Neural progenitor cell (in vitro differentiated cells): ENCODE measurements at places on chromosomes 3 and 15. TPM values are rescaled to one million over a fixed set of nuclear protein-coding genes. Genes with fewer than 3 reads are reported as not detected.

Gene GOLGA6B
- not detected in 2 replicates for total RNA-seq

Gene HTR3D
- total RNA-seq = not detected in 2 replicates

Gene TMIE
- not detected in 2 replicates for total RNA-seq

Gene EPB42
- total RNA-seq = not detected in 2 replicates

Gene SLC28A2
- total RNA-seq = not detected in 2 replicates

Gene PLCL2
- 23.7 and 26.4 TPM in 2 replicates for total RNA-seq

Gene UQCC5
- total RNA-seq = 2.0 and 2.4 TPM in 2 replicates

Gene MASP1
- 0.96 and 3.3 TPM in 2 replicates for total RNA-seq

Gene MB21D2
- total RNA-seq = 11.3 and 15.1 TPM in 2 replicates

Gene FBXL22
- 0.43 and 0.71 TPM in 2 replicates for total RNA-seq

Gene TEX55
- total RNA-seq = not detected in 2 replicates

Gene TMEM108
- 4.8 and 10.7 TPM in 2 replicates for total RNA-seq

Gene NPAP1
- 0.06 TPM in 1 of 2 replicates, not detected in the other for total RNA-seq

Gene ARHGEF26
- total RNA-seq = 13.4 and 14.0 TPM in 2 replicates

DNA sequence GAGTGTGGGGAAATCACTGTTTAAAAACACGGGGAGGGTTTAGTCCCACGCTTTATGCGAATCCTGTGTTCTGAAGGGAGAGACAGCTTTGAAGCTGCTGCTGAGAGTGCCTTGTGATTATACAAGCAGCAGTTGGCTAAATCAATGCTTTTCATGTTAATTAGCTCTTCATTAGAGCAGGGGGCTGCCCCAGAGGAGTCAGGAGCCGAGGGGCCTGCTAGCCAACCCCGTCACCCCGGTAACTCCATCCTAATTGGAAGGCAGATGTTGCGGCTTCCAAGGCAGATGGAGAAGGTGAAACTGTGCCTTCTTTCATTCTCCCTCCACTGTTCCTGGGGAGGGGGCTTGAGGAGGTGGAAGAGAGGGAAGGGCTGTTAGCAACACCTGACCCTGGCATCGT is 92.4 kb upstream of the ANKRD34C start:
- H3K27me3 ChIP-seq = no peaks in the 10 kb centered on the region
- DNase-seq = no peak

- no peaks in the 10 kb centered on the region for H3K27me3 ChIP-seq
- no peaks in the 10 kb centered on the region for H3K36me3 ChIP-seq
- no peak overlapping the region for H3K27ac ChIP-seq
- no peak for DNase-seq
- no peaks in the 10 kb centered on the region for H3K4me1 ChIP-seq
Measured at GRCh38 chr3:124792341-124793040, 62.2 kb downstream of the UMPS start.

DNA sequence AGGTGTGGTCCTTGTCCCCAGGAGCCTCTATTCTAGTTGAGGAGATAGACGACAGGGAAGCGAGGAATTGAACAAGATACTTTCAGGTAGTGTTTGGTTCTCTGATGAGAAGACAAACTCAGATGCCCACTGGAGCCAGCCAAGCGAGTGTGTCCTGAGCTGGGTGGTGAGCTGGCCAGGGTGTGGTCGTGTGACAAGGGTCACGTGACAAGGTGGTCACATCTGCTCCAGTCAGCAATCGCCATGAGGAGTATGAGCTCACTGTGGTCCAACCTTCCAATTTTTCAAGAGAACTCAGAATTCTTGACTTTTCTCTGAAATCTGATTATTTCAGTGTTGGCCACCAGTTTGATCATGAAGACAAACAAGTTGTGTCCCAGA is 39.5 kb downstream of the SLC6A6 start:
- H3K4me1 ChIP-seq = peaks cover 16% of the 10 kb centered on the region
- H3K27ac ChIP-seq = no peak overlapping the region
- DNase-seq = no peak
- no peak overlapping the region for H3K4me3 ChIP-seq

DNA sequence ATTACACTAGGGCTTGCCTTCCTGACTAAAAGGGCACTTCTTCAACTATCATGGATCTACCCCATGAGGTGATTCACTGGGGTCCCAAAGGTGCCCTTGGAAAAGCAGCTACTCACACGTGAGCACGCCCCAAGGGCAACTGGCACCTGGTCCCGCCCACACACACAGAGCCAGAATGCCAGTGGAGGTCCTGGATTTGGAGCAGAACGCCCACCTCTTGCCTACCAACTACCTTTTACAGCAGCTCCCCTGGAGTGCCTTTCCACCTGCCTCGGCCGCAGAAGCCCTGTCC is 1.8 kb upstream of the CTDSPL start:
- H3K4me3 ChIP-seq = no peak overlapping the region
- H3K27me3 ChIP-seq = peaks cover 11% of the 10 kb centered on the region
- H3K27ac ChIP-seq = no peak overlapping the region
- H3K4me1 ChIP-seq = peaks cover 13% of the 10 kb centered on the region

GRCh38 chr3:133461291-133461690 is 61.4 kb downstream of the BFSP2 start:
- H3K27me3 ChIP-seq = peaks cover 5% of the 10 kb centered on the region
- H3K4me1 ChIP-seq = peaks cover 58% of the 10 kb centered on the region
- no peak for DNase-seq
- H3K36me3 ChIP-seq = no peaks in the 10 kb centered on the region
- no peak overlapping the region for H3K4me3 ChIP-seq
- no peak overlapping the region for H3K27ac ChIP-seq

GRCh38 chr3:12973827-12974226 is 99.4 kb downstream of the IQSEC1 start:
- no peaks in the 10 kb centered on the region for H3K27me3 ChIP-seq
- H3K27ac ChIP-seq = no peak overlapping the region
- peaks cover 13% of the 10 kb centered on the region for H3K4me1 ChIP-seq
- H3K4me3 ChIP-seq = no peak overlapping the region

DNA sequence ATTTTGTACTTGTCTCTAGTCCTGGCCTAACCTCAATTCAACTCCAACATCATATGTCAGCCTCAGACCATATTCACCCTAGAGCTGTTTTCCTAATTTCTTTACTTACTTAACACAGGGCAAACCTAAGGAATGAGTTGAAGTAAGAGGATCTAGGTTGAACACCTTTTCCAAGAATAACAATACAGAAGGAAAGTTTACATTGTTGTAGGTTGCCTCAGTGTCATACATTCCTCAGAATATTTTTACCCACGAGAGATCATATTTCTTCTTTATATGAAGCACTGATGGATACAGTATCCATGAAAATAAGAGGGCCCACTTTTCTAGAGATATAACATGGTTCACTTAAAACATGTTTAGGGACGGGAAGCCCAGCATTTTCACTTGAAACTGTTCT is 369.5 kb downstream of the CNTN6 start:
- no peaks in the 10 kb centered on the region for H3K27me3 ChIP-seq
- H3K4me3 ChIP-seq = no peak overlapping the region
- no peak for DNase-seq
- H3K4me1 ChIP-seq = no peaks in the 10 kb centered on the region
- no peak overlapping the region for H3K27ac ChIP-seq
- H3K36me3 ChIP-seq = no peaks in the 10 kb centered on the region

GRCh38 chr15:48396020-48396419 is 64.8 kb downstream of the DUT start:
- peaks cover 7% of the 10 kb centered on the region for H3K4me1 ChIP-seq
- no peak for DNase-seq
- no peaks in the 10 kb centered on the region for H3K27me3 ChIP-seq
- H3K27ac ChIP-seq = no peak overlapping the region
- H3K36me3 ChIP-seq = no peaks in the 10 kb centered on the region

DNA sequence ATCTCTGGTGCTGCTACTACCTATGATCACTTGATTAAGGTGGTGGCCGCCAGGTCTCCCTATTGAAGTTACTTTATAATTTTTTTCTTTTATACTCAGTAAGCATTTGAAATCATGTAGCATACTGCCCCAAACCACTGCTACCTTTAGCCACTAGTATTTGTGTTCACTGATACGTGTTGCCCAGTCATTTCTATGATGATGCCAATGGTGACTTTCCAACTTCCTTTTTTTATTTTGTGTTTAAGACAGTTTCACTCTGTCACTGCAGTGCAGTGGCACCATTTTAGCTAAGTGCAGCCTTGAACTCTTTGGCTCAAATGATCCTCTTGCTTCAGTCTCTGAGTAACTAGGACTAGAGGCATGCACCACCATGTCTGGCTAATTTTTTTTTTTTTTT is 598.2 kb downstream of the NAALADL2 start:
- H3K4me3 ChIP-seq = no peak overlapping the region
- H3K27me3 ChIP-seq = no peaks in the 10 kb centered on the region
- H3K36me3 ChIP-seq = no peaks in the 10 kb centered on the region
- no peaks in the 10 kb centered on the region for H3K4me1 ChIP-seq
- no peak for DNase-seq

GRCh38 chr3:159654183-159655134 is 334.2 kb upstream of the IL12A start:
- no peak overlapping the region for H3K4me3 ChIP-seq
- DNase-seq = no peak
- no peak overlapping the region for H3K27ac ChIP-seq
- H3K36me3 ChIP-seq = no peaks in the 10 kb centered on the region

GRCh38 chr3:121998030-121998580 is 23.9 kb downstream of the ILDR1 start:
- no peaks in the 10 kb centered on the region for H3K27me3 ChIP-seq
- H3K4me3 ChIP-seq = no peak overlapping the region
- no peaks in the 10 kb centered on the region for H3K4me1 ChIP-seq
- DNase-seq = no peak
- H3K27ac ChIP-seq = no peak overlapping the region
- H3K36me3 ChIP-seq = no peaks in the 10 kb centered on the region

GRCh38 chr3:134338201-134338512 is 36.1 kb downstream of the AMOTL2 start:
- peaks cover 21% of the 10 kb centered on the region for H3K4me1 ChIP-seq
- no peaks in the 10 kb centered on the region for H3K27me3 ChIP-seq
- H3K4me3 ChIP-seq = no peak overlapping the region
- no peak overlapping the region for H3K27ac ChIP-seq

- peaks cover 15% of the 10 kb centered on the region for H3K4me1 ChIP-seq
- peak within 1 kb of the TSS; percentile 64 for H3K4me3 ChIP-seq
- H3K36me3 ChIP-seq = no peaks in the 10 kb centered on the region
- peak; percentile 100 for DNase-seq
Measured at GRCh38 chr15:99250857-99251841, at the start of gene LRRC28. TSS of gene LRRC28 (plus strand) at chr15:99251481. CDS start at chr15:99255958, 4,477 bp downstream.

GRCh38 chr15:77901921-77902750 is 175.4 kb downstream of the TBC1D2B start:
- H3K27ac ChIP-seq = no peak overlapping the region
- H3K27me3 ChIP-seq = no peaks in the 10 kb centered on the region
- no peaks in the 10 kb centered on the region for H3K4me1 ChIP-seq
- no peaks in the 10 kb centered on the region for H3K36me3 ChIP-seq

- H3K27me3 ChIP-seq = no peaks in the 10 kb centered on the region
- H3K4me3 ChIP-seq = no peak overlapping the region
- no peak for DNase-seq
- H3K27ac ChIP-seq = no peak overlapping the region
Measured at GRCh38 chr15:89926158-89926557, 13.4 kb upstream of the ARPIN start.

GRCh38 chr3:160135851-160136250 is 89.4 kb upstream of the C3orf80 start:
- no peaks in the 10 kb centered on the region for H3K36me3 ChIP-seq
- no peak for DNase-seq
- no peak overlapping the region for H3K4me3 ChIP-seq
- H3K27me3 ChIP-seq = no peaks in the 10 kb centered on the region
- H3K27ac ChIP-seq = no peak overlapping the region
- no peaks in the 10 kb centered on the region for H3K4me1 ChIP-seq

- H3K4me3 ChIP-seq = peak overlapping the region; percentile 92
- no peaks in the 10 kb centered on the region for H3K27me3 ChIP-seq
- DNase-seq = no peak
Measured at GRCh38 chr3:179452176-179452564, 900 bp upstream of the GNB4 start.

GRCh38 chr3:169242708-169243513 is 420.6 kb downstream of the MECOM start:
- peaks cover 60% of the 10 kb centered on the region for H3K4me1 ChIP-seq
- DNase-seq = no peak
- no peaks in the 10 kb centered on the region for H3K36me3 ChIP-seq
- H3K27ac ChIP-seq = peak overlapping the region; percentile 40
- no peaks in the 10 kb centered on the region for H3K27me3 ChIP-seq

DNA sequence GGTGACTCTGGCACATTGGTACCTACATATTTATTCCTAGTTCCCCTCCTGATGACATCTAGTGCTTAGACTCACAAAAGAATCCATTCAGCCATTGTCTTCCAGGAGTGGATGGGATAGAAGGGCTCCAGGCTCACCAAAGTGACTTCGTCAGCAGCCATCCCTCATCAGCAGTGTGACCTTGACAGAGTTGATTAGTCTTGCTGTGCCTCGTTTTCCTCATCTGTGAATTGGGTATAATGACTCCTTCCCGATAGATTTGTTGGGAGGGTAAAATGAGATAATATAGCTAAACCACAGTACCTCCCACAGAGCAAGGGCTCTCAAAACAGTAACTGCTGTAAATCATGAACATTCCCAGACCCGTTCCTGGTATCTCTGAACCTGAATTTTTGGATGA is 10.7 kb downstream of the ACAN start:
- DNase-seq = no peak
- H3K27ac ChIP-seq = no peak overlapping the region
- no peaks in the 10 kb centered on the region for H3K27me3 ChIP-seq
